ENCODE measurements at places on chromosomes 12 and 14.

DNA sequence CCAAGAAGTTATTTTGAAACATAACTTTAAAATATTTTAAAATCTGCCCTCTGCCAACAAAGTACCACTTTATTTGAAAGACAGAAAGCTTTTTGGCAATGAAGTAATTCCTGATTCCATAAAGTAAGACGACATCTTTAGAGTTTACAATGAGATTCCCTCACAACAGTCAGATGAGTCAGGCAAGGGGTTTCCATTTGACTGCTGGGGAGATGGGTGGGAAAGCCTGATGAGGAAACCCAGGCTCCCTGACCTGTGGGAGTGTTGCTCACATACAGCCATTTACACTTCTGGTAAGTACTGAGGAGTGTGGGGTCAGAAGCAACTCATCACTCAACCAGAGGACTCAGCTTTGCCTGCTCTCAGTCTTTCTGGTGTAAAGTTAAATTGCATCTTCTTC lies 10.2 kb downstream of the KITLG start:
- DNase-seq, result no peak

- DNase-seq, result no peak
Measured at GRCh38 chr14:32329146-32329545, at the start of gene AKAP6. Gene AKAP6 (plus strand): TSS chr14:32329298. CDS start chr14:32433494, 104,196 bp downstream.

DNA sequence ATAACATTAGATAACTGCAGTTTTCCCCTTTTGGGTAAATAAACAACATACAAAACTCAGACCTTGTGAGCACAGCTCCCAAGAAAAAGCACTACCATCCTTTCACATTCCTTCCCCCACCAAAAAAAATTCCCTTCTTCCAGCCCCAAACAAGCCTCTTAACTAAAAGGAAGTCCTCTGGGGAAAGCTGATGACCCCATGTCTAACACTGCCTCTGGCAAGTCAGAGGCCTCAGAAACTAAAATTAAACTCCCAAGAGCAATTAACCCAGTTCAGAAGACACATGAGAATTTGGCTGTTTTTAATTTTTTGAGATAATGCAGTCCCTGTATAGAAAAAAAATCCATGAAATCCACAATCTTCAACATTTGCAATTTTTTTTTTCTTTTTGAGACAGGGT lies 127.7 kb downstream of the SPTSSA start:
- DNase-seq, result no peak

- peak; percentile 59 for DNase-seq
Measured at GRCh38 chr14:41606532-41607303, at the start of gene LRFN5. Gene LRFN5 (plus strand): TSS chr14:41606876.

- no peak for DNase-seq
Measured at GRCh38 chr12:107488666-107489065, 196.9 kb upstream of the PWP1 start.

- no peak for DNase-seq
Measured at GRCh38 chr14:32324601-32325000, 4.5 kb upstream of the AKAP6 start.

DNA sequence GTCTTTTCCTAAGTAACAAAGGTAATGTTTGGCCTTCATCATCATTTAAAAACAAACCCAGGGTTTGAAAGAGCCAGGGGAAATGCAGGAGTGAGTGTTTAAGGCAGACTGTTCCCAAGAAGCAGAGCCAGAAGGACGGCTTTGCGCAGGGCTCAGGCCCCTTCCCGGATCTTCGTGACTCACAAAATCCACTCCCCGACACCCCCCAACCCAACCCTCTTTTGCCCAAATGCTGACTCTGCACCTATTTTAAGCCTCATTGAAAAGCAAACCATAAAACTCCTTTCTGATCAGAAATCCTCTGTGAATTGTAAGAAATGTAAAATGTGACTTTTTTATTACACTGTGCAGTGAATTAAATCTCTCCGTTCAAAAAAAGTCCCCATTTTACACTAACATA lies 67.5 kb downstream of the SETD3 start:
- DNase-seq, result no peak

- no peak for DNase-seq
Measured at GRCh38 chr12:18008642-18009041, 81.4 kb downstream of the RERGL start.

GRCh38 chr14:88765130-88765529 lies 27.6 kb downstream of the EML5 start:
- no peak for DNase-seq

DNA sequence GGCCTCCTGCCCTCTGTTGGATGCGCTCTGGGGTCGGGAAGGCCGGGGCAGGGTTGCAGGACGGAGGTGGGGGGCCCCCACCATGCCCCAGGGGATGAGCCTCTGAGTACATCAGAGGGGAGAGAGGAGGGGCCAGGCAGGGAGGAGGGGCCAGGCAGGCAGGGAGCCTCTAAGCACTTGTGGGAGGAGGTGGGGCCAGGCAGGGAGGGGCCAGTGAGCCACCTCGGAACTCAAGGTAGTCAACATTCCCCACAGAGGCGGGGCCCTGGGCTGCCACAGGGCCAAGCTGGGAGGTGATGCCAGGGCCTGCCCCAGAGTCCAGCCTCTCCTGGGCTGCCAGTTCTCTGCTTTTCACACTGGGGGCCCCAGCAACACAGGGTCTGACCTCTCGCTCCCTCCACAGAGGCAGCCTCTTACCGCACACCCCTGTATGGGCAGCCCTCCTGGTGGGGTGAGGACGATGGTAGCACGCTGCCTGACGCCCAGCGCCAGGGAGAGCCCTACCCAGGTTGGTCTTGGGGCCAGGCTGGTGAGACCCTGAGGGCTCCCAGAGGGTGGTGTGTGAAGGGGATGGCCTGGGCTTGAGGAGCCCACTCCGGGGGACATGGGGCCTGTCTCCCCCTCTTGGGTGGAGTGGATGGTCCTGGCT lies 17.4 kb downstream of the CEP170B start:
- DNase-seq, result peak; percentile 37

GRCh38 chr12:47302111-47302671 lies 222.4 kb upstream of the AMIGO2 start:
- no peak for DNase-seq

- DNase-seq, result no peak
Measured at GRCh38 chr14:81953419-81953818, 419.8 kb upstream of the SEL1L start.

GRCh38 chr12:79048962-79049361 lies 184.4 kb downstream of the SYT1 start:
- DNase-seq, result no peak

- no peak for DNase-seq
Measured at GRCh38 chr12:122852336-122853275, 17.3 kb downstream of the HIP1R start.

DNA sequence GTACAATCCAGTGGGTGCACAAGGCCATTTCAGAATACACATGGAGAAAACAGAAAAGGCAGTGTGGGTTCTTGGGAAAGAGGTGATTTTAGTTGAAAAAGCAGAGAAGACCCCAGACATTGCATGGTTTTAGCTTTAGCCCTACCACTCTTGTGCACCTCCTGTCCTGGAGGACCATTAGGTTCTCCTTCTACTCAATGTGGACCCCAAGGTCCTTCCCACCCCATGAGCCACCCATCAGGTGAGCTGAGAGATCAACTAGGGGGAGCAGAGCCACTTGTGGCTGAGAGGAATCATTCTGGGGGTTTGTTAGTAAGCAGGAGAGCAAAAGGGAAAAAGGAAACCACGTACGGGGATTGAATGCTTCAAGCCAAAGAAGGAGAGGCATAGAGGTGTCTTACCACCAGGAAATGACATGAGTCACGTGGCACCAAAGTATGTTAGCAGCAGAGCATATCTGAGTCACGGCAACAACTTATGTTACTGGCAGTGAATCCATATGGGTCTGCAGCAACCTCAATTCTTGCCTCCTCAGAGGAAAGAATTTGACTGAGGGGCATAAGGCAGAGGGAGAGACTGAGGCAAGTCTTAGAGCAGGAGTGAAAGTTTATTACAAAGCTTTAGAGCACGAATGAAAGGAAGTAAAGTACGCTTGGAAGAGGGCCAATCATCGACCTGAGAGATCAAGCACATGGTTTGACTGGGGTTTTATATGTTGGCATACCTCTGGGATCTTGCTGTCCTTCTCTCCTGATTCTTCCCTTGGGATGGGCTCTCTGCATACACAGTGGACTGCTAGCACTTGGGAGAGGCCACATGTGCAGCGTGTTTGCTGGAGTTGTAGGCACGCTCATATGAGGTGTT lies 73.9 kb downstream of the HSD17B6 start:
- peak; percentile 4 for DNase-seq

- DNase-seq, result no peak
Measured at GRCh38 chr12:132314516-132315233, 14.7 kb downstream of the GALNT9 start.

DNA sequence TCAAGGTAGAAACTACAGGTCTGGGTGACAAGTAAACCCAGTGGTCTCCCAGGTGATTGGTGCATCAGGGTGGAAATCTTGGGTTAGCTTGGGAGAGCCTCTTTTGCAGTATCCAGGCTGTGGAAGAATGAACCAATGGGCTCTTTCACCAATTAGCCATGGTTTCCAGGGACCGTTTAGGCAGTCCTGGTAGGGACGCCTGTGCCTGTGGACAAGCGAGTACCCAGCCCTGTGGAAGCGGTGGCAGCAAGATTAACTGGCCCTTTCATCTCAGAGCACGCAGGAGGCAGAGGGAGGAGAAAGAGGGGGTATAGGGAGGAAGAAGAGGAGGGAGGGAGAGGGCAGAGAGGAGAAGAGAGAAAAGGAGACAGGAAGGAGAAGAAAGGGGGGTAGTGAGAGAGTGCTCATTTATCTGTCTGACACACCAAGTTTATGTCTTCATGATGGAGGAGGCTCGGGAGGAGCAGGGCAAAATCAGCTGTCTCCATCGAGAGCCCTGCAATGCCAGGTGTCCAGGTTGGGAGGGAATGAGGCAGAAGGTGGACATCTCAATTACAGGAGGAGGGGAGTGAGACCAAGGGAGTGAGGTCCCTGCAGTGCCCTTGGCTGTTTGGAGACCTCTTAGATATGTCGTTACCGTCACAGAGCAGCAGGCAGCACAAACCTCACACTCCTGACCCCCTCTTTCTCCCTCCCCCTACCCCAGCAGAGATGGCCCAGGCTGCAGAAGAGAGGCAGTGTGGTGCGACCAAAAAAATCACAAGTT lies 4.6 kb upstream of the ZDHHC22 start:
- DNase-seq, result no peak

- DNase-seq, result no peak
Measured at GRCh38 chr12:104360983-104361707, 57.6 kb downstream of the EID3 start.

DNA sequence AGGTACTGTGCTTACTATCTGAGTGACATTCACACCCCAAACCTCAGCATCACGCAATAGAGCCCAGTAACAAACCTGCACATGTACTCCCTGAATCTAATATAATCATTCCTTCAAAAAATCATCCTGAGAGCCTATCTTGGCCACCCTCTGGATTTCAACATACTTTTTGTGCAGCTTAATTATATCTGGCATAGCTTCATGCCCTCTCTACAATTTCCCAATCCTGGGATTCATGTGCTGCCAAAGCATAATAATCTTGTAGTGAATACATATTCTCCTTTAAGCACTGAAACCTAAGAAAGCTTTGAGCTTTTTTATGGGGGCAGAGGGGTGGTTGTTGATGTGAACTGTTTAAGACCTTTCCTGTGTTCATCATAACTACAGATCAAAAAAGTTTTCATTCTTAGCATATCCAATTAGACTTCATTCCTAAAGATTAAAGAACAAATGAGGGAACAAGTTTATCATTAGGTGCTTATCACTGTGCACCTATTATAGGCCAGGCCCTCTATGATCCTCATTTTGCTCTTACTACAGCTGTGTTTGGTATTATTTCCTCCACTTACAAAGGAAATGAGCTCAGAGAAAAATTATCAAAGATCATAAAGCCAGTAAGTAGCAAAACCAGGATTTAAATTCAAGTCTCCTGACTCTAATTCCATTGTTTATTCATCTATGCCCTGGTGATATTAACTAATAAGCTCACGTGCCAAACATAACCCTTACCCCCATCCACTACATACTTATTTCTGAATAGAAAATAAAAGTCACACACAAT lies 51.2 kb downstream of the SINHCAF start:
- DNase-seq, result no peak

DNA sequence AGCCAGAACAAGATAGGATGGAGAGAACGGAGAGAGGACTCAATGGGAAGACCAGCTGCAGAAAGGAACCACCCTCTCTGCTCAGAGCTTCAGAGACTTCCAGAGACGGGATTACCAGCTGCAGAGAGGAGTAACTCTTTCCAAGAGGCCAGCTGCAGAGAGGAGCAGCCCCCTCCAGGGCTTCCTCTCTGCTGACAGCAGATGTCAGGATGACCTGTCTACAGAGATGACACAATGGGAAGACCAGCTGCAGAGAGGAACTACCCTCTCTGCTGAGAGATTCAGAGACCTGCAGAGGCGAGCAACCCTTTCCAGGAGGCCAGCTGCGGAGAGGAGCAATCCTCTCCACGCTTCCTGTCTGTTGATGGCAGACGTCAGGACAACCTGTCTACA lies 61.8 kb downstream of the KLRG1 start:
- DNase-seq, result no peak

GRCh38 chr14:103512701-103513611 lies 9.7 kb downstream of the CKB start:
- peak; percentile 100 for DNase-seq

GRCh38 chr12:71567537-71567936 lies 96.1 kb downstream of the ZFC3H1 start:
- DNase-seq, result no peak

GRCh38 chr14:104370256-104370870 lies 209.2 kb upstream of the C14orf180 start:
- DNase-seq, result peak; percentile 12
